IMR-90 (cell line): ENCODE measurements at places on chromosomes 16 and 17. TPM values are rescaled to one million over a fixed set of nuclear protein-coding genes. Genes with fewer than 3 reads are reported as not detected.

DNA sequence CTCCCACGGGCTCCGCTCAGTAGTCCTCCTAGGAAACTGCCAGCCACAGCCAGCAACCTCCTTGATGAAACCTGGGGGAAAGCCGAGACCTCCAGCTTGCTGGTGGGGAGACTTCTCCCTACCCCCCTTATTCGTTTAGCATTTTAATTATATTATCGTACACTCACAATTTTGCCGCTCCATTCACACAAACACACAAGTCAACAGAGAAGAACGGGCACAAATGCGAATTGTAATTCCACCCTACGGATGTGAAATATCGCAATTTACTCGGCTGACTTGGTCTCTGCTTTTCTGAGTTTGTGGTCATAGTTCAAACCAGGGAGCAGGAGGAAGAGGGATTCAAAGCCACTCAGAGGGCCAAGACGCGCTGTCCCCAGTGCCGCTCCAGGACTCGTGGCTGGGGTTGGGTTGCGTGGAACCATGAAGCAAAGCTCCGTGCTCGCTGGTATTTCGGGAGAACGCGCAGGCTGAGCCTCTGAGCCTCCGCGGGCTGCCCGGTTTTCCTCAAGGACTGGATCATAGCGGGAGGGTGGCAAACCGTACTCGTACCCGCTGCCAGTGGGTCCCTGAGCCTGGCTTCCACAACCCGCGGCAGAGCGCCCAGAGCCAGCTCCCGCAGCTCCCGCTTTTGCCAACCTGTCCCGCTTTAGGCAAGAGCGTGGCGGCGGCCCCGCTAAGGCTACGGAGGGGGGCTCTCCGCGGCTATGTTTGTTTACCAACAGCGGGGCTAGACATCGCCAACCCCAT is 2.0 kb downstream of the LHX1 start:
- no peak overlapping the region for H3K27ac ChIP-seq
- H3K4me3 ChIP-seq: no peak overlapping the region
- peaks cover 97% of the 10 kb centered on the region for H3K27me3 ChIP-seq
- H3K36me3 ChIP-seq: no peaks in the 10 kb centered on the region
- H3K4me1 ChIP-seq: peaks cover 7% of the 10 kb centered on the region; the same call in 1 of the 2 replicates

- H3K36me3 ChIP-seq: peaks cover 10% of the 10 kb centered on the region
- H3K4me1 ChIP-seq: peaks cover 20% of the 10 kb centered on the region
- DNase-seq: peak; percentile 44
- H3K27me3 ChIP-seq: no peaks in the 10 kb centered on the region
- H3K4me3 ChIP-seq: peak overlapping the region; percentile 59
These were observed 663 bp downstream of the CYB5D1 start for GRCh38 chr17:7858522-7858810.

The CLEC18B gene
- polyA plus RNA-seq: 0.13 and 0.17 TPM in 2 replicates

- peak; percentile 97 for DNase-seq
- no peak overlapping the region for H3K4me3 ChIP-seq
- H3K27me3 ChIP-seq: no peaks in the 10 kb centered on the region
- H3K27ac ChIP-seq: peak overlapping the region; percentile 72; the same call in 1 of the 2 replicates
These were observed 57.3 kb upstream of the BCO1 start for GRCh38 chr16:81181013-81181720.

GRCh38 chr16:4313563-4314531 is 2.0 kb upstream of the GLIS2 start:
- no peak overlapping the region for H3K4me3 ChIP-seq
- H3K4me1 ChIP-seq: peaks cover 24% of the 10 kb centered on the region
- no peak overlapping the region for H3K27ac ChIP-seq
- DNase-seq: no peak

The TBC1D3G gene
- polyA plus RNA-seq: not detected in 2 replicates

DNA sequence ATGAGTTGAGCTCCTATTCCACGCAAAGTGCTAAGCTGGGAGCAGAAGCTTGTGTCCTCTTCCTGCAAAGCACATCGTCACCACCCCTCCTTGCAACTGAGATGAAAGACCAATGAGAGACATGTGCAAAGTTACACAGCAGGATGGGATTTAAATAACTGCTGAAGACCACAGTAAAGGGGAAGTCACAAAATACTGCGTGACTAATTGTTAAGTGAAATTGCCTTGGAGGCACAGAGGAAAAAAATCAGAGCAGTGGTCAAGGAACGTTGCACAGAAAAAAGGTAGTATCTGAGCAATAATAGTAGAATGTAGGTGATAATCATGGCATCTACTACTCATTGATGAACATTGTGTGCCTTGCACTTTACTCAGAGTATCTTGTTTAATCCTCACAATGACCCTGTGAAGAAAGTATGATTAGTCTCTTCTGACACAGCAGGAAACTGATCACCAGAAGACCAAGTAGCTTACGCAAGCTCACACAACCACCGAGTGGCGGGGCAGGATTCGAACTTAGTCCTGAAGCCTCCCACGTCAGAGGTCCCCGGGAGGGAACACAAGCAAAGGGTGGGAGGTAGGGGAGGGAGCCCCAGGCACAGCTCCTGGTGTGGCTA is 15.4 kb upstream of the MYO18A start:
- H3K27me3 ChIP-seq: peaks cover 13% of the 10 kb centered on the region
- peaks cover 2% of the 10 kb centered on the region; the same call in 1 of the 2 replicates for H3K4me1 ChIP-seq
- no peaks in the 10 kb centered on the region for H3K36me3 ChIP-seq
- H3K4me3 ChIP-seq: no peak overlapping the region

DNA sequence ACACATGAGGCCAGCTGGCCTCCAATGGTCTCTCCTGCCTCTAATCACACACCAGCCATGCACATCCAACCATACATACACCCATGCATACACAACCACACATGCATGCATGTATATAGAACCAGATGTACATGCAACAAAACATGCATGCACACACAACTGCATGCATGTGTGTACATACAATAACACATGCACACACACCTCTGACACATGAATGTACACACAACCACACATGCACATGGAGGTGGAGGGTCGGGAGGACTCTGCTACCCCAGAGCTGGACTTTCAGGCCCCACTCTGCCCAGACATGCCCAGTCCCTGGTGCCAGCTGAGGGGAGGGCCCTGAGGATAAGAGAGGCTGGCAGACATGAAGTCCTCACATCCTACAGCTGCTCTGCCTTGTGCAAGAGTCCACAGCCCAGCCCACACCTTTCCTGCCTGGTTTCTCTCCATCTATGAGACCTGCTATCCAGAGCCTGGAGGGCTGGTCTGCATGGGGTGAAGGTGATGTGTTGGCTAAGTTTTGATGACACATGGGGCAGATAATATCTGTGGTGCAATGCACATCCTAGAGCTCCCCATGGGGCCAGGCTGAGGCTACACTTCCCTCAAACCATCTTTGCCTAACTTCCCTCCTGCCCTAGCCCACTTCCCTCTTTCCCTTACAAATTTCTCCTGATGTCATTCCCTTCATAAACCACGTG is 50.9 kb upstream of the SDK2 start:
- H3K4me3 ChIP-seq: no peak overlapping the region
- H3K36me3 ChIP-seq: no peaks in the 10 kb centered on the region
- no peak for DNase-seq
- no peak overlapping the region for H3K27ac ChIP-seq

The MT3 gene
- polyA plus RNA-seq: 0.62 and 0.70 TPM in 2 replicates

The MYH2 gene
- not detected in 2 replicates for polyA plus RNA-seq

- no peaks in the 10 kb centered on the region for H3K36me3 ChIP-seq
- no peaks in the 10 kb centered on the region for H3K4me1 ChIP-seq
- DNase-seq: no peak
- H3K27ac ChIP-seq: no peak overlapping the region
These were observed 69.3 kb downstream of the SCNN1B start for GRCh38 chr16:23371368-23371767.

DNA sequence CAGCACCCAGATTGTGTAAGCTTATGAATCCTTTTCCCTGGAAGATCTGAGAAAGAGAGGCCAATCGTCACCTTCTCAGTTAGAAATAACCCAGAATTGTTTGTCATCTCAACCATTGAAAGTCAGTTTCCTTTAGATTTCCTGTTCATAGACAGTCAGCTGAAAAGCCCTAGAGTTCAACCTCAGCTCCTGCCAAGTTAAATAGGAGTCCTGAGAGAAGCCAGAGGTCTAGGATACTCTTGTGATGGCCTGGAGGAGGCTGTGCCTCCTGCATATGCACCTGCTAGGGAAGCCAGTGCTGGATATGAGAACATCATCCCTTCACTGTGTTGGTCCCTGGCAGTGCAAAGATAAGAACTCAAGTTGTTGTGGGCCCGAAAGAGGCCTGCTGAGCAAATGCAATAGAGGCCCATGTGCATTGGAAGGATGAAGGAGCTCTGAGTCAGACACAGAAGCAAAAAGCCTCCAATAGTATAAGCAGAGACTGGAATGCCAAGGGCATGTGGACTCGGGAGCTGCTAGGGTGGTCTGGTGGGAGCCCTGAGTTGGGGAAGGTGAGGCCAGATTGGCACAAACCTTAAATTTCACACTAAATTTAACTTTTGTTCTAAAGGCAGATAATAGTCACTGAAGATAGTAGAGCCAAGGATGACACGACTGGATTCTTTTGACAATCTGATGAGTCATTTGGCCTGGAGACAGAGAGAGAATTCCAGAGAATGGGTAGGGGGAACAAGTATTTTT is 520.9 kb upstream of the CDH5 start:
- H3K36me3 ChIP-seq: no peaks in the 10 kb centered on the region
- H3K27me3 ChIP-seq: no peaks in the 10 kb centered on the region
- DNase-seq: peak; percentile 1
- H3K4me3 ChIP-seq: no peak overlapping the region

DNA sequence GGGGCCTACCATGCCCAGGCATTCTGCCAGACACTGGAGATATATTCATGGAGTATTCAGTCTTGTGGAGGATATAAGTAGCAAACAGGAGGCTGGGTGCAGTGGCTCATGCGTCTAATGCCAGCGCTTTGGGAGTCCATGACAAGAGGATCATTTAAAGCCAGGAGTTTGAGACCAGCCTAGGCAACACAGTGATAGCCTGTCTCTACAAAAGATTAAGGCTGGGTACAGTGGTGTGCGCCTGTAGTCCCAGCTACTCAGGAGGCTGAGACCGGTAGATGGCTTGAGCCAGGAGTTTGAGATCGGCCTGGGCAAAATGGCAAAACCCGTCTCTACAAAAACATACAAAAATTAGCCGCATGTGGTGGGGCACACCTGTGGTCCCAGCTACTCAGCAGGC is 37.7 kb upstream of the CDH3 start:
- no peaks in the 10 kb centered on the region for H3K27me3 ChIP-seq
- H3K36me3 ChIP-seq: no peaks in the 10 kb centered on the region
- H3K27ac ChIP-seq: no peak overlapping the region
- no peak for DNase-seq
- H3K4me1 ChIP-seq: no peaks in the 10 kb centered on the region
- no peak overlapping the region for H3K4me3 ChIP-seq

GRCh38 chr17:2106308-2106955 is 51.5 kb downstream of the HIC1 start:
- no peak overlapping the region for H3K4me3 ChIP-seq
- H3K27ac ChIP-seq: no peak overlapping the region
- peaks cover 8% of the 10 kb centered on the region for H3K4me1 ChIP-seq
- DNase-seq: no peak
- no peaks in the 10 kb centered on the region for H3K27me3 ChIP-seq

DNA sequence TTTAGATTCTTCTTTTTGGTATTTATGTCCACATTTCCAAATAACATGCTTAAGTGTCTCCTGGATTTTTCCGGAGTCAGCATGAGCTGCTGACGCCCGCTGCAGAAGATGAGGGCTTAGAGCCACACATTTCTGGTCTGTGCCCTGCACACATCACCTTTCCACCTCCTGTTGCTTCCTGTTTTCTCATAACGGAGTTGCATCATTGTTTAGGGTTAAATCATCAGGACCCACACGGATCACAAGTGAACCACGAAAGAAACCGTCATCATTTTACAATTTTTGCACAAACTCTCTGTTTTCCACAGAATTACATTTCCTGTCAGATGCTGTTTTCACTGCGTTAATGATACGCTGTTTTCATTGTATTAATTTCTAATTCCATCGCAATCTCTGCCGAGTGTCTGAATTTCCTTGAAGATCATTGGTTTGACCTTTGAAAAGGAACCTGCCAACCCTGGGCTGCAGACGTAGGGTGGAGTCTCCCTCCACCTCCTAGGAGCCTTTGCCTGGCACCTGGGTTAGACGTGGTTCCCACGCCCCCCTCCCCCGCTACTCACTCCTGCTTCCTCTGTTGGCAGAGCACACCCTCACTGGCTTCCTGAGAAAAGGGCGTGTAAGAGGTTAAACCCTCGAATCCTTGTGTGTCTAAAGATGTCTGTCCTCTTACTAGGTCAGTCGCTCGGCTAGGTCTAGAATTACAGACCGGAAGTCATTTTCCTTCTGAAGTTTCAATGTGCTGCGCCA is 68.2 kb downstream of the RNF213 start:
- H3K27me3 ChIP-seq: no peaks in the 10 kb centered on the region
- peaks cover 60% of the 10 kb centered on the region for H3K36me3 ChIP-seq
- no peak for DNase-seq
- H3K4me3 ChIP-seq: no peak overlapping the region
- H3K27ac ChIP-seq: no peak overlapping the region

GRCh38 chr16:25707982-25708583 is 16.3 kb downstream of the HS3ST4 start:
- H3K4me3 ChIP-seq: no peak overlapping the region
- H3K27me3 ChIP-seq: no peaks in the 10 kb centered on the region
- H3K36me3 ChIP-seq: no peaks in the 10 kb centered on the region
- DNase-seq: no peak
- H3K4me1 ChIP-seq: no peaks in the 10 kb centered on the region
